ENCODE measurements at places on chromosomes 13 and 19.

DNA sequence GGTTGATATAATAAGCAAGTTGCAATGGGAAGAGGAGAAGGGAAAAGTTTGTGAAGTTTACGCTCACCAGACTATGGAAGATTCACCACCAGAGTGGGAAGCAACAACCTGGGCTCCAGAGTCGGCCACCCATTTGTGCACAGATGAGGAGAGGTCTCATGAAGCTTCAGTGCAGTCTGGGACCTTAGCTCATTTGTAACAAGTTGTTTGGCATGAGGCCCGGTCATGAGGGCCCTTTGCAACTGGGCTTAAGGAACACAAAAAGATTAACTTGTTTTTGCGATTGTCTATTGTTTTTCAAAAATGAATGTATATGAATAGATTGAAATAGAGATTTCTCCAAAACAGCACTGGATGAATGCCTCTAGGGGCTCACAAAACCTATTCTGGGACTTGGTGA, 94.2 kb downstream of the ZNF737 start:
- no peak for DNase-seq

DNA sequence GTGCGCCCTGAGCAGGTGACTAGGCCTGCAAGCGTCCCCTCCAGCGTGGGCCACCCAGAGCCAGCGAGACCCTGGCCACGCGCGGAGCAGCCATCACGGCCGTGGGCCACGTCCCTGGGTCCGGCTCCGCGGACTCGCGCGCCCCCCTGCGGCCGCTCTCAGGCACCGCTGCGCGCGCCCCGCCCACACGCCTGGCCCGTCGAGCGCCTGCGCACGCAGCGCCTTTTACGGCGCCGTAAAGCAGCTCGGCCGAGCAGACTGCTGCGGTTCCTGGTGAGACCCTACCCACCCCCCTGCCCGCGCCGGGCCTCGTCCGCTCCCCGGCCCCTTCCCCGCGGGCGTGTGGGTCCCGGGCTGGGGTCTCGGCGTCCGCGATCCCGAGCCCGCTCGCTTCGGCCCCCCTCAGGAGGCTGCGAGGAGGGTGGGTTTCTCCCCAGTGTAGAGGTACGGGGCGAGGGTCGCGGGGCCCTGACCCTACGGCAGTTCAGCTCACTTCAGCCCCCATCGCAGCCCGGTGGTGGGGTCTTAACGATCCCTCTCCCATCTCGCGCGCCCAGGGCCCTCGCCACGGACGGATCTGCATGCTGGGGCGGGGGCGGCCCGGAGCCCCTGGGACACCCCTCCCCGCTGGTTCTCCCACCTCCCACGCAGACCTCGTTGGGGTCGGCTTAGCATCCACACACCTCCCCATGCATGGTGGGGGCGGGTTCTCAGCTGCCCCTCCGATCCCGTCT, at the start of gene TRAPPC5:
Gene TRAPPC5 (plus strand): TSS at position 228 of the 734 bp plus-strand sequence. CDS start 1,421 bp downstream, outside the sequence.
- DNase-seq = peak; percentile 61

DNA sequence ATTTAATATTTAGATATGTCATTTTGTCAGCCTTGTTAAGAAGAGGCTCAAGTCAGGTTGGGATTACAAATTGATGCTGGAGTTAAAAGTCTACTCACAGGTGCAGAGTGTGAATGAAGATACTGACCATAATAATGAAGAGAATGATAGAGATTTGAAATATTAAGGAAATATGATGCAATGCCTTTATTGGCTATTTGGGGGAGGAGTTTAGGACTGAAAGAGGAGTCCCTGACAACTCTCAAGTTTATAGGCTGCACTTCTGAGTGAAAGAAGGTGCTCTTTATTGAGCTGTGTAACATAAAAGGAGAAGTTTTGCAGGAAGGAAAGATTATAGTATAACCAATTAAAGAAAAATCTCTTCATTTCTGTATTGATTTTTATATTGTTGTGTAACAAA, 827.7 kb upstream of the PCDH9 start:
- no peak for DNase-seq

GRCh38 chr19:6431891-6432290, 1.7 kb downstream of the SLC25A41 start:
- DNase-seq = no peak

DNA sequence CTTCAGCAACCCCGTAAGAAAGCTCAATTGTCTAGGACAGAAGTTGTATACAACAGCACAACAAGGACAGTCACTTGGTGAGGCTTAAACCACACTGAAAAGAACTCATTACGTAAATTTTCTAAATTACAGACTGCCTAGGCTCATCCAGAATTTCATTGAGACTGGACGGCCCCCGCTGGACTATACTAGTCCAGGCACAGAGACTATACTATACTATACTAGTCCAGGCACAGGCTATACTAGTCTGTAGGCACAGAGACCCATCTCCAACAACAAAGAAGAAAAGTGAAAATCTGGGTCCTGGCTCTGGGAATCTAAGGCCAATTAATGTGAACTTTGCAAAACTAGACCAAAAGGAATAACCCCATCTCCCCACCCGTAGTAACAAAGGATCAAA, 700 bp downstream of the ZNF816 start:
- no peak for DNase-seq

DNA sequence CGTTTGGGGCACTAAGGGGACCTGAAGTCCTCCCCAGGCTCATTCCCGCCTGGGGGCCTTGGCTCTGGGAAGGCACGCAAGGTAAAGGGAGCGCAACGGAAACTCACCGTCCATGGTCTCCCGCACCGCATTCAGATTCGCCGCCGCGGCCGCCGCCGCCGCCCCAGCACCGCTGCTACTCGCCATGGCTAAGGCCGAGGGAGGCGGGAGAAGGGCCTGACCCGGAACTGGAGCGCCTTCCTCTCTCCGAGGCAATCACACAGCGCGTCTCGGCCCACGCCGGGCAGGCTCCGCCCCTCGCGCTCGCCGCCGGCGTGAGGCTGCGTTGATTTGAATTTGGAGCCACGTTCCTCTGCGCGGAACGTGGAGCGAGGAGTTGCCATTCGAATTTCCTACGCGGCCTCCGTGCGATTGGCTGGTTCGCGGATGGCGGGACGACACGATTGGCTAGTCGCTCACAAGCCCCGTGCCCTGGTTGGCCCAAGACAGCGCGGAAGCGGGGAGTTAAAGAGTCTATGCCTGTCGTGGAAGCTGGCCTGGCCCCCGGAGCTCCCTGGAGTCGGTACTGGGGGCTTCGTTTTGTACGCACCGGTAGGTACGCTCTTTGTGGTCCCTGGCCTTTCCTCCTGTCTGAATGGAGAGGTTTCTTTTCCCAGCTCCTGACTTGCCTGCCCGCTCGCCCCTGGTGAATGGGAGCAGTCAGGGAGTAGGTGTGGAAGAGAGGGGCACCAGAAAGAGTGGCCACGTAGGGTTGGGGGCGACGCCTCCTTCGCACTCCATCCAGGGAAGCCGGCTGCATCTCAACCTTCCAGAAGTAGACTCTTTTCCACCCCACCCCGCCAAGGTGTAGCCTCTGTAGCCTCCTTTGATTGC, at the start of the genes BORA and MZT1:
Gene BORA (plus strand): TSS at position 507 of the 873 bp plus-strand sequence. CDS start 1,018 bp downstream, outside the sequence.
Gene MZT1 (minus strand): TSS at position 213 of the 873 bp plus-strand sequence. CDS start 27 bp downstream, at position 186.
- peak; percentile 97 for DNase-seq

DNA sequence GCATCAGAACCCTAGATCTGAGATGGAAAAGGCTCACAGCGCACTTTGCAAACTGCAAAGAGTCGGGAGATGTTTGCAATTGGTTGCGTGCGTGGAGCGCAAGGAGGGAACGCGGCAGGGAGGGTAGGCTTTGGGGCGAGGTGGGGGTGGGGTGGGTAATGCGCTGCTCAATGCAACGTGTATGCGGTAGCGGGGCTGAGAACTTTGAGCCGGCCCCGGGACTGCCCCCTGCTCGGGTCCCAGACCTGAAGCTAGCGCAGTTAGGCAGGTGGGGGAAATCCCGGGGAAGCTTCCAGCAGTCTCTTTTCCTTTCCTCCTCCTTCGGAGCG, 971 bp downstream of the FOSB start:
- DNase-seq = no peak

DNA sequence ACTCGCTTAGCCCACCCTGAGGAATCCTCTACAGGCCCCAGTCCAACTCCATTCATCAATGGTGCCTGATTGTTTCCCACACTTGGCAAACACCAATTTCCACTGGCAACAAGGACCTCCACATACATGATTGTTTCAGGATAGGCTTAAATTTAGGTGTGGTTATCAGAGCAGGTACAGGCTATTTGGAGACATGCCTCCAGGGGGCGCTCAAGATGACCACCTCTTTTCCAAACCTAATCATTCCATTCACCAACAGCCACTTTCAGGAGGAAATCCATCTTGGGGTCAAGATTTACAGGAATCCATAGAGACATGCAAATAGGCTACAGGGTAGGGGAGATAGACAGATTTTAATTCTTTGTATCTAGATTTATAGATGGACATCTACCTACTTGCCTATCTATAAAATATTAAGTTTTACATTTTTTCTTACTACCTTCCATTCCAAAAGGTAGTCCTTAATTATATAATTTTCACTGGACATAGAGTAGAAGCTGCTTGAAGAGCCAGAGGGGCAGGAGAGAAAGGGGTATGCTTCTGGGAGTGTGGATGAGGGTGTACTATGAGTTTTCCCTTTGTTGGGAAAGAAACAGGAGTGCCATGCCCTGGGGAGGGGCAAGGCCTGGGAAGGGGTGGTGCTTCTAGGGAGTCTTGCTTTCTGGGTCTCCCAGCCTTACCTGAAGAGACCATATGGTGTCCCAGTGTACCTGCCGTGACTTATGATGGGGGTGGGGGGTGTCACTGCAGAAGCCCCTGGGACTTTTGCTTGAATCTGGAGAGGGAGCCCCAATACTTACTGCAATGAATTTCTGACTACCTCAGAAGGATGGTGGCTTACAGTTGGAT, 14.1 kb upstream of the PCDH8 start:
- no peak for DNase-seq

- DNase-seq = no peak
These were observed 211.8 kb upstream of the SLITRK5 start for GRCh38 chr13:87459419-87459818.

DNA sequence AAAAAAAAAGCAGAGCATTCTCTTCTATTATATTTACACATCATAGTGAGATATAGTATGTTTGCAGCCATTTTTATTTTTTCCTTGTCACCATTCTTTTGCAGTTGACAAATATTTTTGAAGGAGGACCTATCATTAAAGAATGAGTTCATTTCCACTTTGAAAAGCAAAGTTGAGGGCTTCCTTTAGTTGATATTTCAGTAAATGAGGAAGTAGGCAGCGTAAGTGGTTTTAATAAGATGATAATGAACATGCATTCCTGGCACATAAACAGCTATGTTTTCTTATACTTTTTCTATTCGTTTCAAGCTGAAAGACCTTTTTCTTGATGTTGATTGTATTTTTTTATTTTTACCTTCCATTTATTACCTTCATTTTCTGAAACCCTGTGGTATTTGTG, 66.2 kb downstream of the ZMYM2 start:
- DNase-seq = no peak

DNA sequence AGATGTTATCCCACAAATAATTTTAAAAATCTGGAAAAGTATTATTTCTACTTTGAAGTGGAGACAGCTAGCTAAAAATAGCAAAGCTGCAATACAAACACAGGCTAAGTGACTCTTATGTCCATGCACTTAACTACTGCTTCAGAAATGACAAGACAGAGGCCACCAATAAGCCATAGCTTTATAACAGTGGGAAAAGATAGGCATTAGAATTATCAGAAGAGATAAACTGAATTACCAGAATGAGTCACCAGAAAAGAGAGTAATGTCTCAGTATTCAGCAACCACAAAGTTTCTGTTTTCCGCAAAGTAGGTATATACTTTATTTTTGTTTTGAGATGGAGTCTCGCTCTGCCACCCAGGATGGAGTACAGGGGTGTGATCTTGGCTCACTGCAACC, 17.1 kb downstream of the CLN5 start:
- no peak for DNase-seq

DNA sequence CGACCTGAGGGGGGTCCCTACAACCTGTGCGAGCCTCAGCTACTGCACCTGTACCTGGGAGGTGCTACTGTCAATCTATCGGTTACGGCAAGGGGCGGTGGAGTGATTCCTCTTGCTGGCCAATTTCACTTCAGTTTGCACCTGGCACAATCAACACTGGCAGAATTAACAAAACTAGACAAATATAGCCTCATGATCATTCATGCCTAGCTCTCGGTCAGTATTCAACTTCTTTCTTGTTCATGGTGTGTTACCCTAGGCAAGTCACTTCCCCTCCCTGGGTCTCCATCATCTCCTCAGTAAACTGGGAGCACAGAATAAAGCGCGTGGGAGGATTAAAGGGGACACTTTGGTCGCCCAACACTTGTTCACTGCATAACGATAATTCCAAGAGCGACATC, 618 bp downstream of the HAUS8 start:
- DNase-seq = no peak

All from HFFc6 (cell line).